Activated T-helper 1 cell treated with anti-CD3 and anti-CD28 coated beads, Interleukin-2, amount 50 U/mL, for 16 hours (primary cell): ENCODE measurements at places on chromosomes 6 and 20.

DNA sequence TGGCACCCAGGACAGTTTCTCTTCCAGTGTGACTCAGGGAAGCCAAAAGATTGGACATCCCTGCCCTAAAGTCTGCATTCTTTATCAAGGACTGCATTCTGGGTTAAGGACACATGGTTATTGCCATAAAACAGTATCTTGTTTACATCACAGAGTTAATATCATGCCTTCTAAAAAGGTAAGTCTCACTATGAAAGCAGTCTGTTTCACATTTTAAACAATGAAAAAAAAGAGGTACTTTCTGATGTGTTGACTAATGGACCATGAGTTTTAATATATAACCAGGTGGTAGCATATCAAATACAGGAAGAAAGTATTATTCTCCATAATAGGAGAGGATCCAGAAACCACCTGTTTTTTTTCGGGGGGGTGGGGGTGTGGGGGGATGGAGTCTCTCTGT lies 93.7 kb downstream of the TIAM2 start:
- DNase-seq = no peak

GRCh38 chr6:137182654-137183073 lies 9.2 kb upstream of the IL22RA2 start:
- no peak for DNase-seq

- DNase-seq = no peak
Measured at GRCh38 chr6:106764353-106764980, 135.1 kb downstream of the QRSL1 start.

DNA sequence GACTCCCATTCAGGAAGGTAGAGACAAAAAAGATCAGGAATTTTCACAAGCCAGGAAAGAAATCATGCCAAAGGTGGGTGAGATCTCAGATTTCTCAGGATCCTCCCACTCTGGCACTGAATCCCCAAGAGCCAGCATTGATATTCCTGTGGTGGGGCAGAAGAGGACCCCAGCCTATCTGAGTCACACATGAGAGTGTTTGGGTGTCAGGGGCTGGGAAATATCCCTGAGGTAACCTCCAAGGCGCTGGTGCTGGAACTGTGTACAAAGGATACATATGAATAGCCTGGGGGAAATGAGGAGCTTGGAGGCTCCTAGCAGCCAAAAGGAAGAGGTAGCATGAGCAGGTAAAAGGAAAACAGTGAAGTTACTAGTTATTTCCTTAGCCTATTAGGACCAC lies 369.4 kb downstream of the BTBD9 start:
- no peak for DNase-seq

DNA sequence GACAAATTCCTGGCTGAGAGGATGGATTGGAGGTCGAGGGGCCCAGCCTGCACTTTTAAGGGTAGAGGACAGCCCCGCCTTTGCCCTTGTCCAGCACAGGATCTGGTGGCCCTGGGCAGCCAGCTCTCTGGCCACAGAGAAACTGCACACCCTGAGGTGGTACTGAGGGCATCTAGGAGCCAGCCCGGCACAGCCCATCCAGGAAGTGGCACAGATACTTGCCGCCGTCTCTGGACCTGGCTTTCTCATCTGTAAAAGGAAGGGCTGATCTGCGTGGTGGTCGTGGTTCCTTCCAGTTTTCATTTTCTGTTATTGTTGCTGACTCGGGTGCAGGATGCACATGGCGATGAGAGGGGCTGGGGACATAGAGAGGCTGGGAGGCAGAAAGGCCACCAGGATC lies 16.0 kb upstream of the SLC22A7 start:
- no peak for DNase-seq

DNA sequence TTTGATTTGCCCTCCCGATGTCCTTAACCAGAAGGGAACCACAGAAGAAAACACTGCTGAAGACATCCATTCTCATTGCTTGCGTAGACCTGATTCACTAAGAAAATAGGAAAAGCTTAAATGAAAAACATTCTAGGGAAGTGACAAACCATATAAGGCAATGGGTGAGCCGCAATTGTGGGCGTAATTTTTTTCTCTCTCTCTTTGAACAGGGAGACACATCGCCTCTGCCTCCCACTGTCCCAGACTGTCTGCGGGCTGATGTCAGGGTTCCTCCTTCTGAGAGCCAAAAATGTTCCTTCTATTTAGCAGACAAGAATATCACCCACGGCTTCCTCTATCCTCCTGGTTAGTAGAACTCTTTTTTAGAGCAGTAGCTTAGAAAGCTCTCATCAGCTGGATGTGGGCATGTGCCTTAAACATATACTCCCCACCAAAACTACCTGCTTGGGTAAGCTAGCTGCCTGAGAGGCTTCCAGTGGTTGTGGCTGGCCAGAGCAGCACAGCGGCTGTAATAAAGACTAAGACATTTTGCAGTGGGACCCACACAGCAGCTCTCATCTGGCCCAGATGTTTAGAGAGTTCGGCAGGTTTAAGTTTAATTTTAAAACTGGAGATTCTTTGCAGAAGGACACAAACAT lies 22.7 kb upstream of the CTAGE9 start:
- DNase-seq = no peak

- DNase-seq = no peak
Measured at GRCh38 chr6:108179741-108180140, 13.9 kb downstream of the NR2E1 start.

DNA sequence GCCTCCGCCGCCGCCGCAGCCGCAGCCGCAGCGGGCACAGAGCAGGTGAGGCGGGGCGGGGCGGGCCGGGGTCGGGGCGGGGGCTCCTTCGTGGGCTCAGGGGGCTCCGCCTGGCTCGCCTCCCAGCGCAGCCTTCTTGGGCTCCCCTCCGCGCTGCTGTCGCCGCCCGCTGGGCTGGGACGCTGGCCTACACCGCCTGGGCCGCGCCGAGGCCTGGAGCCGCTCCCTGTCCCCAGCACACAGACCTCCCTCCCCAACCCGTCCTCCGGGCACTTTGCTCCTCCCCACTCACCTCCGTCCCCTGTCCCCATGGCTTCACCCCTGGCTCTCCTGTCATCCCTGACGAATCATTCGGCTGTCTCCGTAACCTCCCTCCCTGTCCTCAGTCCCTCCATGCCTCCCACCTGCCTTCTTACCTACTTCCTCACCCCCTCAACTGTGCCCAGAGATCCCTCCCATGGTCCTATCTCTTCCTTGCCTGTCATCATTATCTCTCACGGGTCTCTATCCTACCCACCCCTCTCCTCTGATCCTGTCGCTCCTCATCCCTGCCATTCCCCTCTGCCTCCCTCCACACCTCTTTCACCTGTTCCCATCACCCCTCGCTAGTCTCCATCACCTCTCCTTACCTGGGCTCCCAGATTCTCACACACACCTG lies 512 bp downstream of the TTBK1 start:
- no peak for DNase-seq

DNA sequence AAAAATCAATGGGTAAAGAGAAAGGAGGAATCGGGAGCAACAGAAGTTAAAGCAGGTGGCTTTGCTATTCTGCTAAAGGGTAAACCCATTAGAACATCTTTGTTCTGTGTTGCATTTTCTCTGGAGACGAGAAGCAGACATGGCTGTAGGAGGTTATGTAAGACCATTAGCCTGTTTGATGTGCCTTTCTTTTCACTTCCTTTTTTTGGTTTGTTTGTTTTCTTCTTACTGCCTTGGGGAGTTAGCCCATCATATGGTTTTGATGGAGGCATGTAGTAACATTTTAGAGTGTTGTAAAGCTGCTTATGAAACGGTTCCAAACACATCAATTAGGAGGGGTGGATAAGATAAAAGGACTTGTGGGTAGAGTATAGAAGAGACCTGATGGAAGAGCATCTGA lies 131.0 kb downstream of the DOK5 start:
- no peak for DNase-seq

GRCh38 chr6:134948691-134949090 lies 1.2 kb downstream of the ALDH8A1 start:
- DNase-seq = no peak

GRCh38 chr6:52407467-52407866 lies 12.7 kb upstream of the EFHC1 start:
- no peak for DNase-seq

- no peak for DNase-seq
Measured at GRCh38 chr6:109303640-109304283, 78.5 kb downstream of the CD164 start.

GRCh38 chr20:5835871-5836270 lies 85.7 kb downstream of the SHLD1 start:
- no peak for DNase-seq

- no peak for DNase-seq
Measured at GRCh38 chr6:139037490-139037889, 8.9 kb downstream of the ABRACL start.

- no peak for DNase-seq
Measured at GRCh38 chr20:50996901-50997865, 25.7 kb downstream of the KCNG1 start.

DNA sequence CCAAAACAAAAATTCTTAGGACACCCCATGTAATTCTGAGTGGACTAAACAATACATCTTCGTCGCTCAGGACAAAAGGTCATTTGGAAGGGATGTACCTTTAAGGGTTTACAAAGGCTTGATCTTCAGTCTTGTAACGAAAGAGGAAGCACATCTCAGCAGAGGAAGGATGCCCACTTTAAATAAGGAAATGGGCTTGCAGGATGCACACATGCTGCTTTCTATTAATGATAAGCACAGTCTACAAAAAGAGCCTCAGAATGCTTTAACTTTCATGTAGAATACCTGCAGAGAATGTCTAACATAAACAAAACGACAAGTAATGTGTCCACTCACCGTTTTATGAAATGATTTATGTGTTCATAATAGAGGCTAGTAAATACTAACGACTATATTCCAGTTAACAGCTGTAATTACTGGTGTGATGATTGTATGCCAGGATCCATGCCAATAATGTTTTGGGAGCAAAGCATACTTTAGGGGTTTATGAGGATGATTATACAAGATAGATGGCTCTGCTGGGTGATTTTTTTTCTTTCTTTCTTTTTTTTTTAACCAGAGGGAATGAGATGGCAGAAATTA lies 216.9 kb downstream of the GMDS start:
- DNase-seq = no peak

DNA sequence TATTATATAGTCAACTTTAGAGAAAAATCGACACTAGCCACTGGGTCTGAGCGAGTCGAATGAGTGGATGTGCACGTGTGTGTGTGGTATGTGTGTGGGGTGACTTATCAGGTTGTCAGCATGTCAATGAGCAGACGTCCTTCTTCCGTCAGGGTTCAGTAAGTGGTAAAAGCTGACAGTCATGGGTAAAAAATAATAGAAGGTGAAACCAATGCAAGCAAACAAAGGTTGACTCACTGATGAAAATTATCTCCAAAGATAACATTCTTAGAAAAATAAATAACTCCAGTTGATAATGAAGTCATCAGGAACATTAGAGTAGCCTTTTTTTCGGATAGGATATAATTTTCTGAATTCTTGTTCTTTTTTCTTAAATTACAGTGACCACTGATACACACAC lies 243.8 kb upstream of the FOXQ1 start:
- no peak for DNase-seq

DNA sequence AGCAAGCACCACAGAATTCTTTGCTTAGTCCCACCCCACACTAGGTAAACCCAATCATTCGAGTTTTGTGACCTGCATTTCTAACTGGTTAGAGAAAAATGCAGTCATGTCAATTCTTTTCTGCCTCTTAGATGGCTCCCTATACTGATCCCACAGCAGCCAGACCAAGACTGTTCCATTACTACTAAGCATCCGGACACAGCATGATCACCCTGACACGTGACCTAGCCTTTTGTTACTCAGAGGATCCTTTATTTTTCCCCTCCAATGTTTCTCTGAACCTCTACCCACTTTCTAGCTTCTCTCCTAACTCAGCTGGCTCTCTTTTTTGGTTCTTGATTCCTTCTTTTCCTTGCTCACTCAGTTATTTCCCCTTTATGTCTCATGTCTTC lies 87.9 kb downstream of the PDE10A start:
- no peak for DNase-seq

GRCh38 chr6:63543982-63544381 lies 28.3 kb upstream of the LOC128125822 start:
- DNase-seq = no peak

DNA sequence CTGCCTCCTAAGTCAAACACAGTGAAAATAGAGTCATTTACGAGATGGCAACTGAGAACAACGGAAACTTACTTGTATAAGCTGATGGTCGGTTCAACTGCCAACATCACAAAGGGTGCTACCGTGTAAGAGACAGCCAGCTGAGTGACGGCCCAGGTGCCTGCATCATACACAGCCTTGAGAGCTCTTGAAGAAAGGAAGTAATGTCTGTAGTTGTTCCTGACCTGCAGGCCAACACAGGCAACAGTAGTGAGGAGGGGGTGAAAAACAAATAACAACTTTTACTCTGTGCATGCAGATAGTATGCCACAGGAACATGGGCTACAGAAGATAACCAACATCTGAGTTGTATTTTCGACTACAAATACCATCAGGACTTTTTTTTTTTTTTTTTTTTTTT lies 102.7 kb downstream of the MBOAT1 start:
- DNase-seq = no peak

- DNase-seq = no peak
Measured at GRCh38 chr6:170443151-170443662, 109.9 kb downstream of the PSMB1 start.

GRCh38 chr6:158086054-158086503 lies 82.0 kb downstream of the SERAC1 start:
- DNase-seq = no peak

- DNase-seq = no peak
Measured at GRCh38 chr6:167579806-167580618, 246.7 kb upstream of the AFDN start.

DNA sequence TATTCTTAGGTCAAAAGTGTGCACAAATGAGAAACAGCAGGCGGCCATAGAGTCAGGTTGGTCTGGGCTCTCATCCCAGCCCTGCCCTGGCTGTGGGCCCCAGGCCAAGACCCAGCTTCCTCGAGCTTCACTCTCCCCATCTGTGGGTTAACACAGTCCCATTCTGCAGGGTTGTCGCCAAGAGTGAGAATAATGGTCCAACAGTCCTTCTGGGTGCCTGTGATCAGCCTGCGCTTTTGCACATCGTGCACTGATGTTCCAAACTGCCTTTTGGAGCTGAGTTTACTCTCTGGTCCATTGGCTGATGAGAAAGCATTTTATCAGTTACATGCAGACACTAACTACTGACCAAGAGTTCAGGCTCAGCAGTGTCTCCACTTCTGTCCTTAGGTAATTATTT lies 82.6 kb downstream of the INSM1 start:
- no peak for DNase-seq

- no peak for DNase-seq
Measured at GRCh38 chr20:45322952-45323383, 14.9 kb upstream of the MATN4 start.
